ENCODE measurements at places on chromosomes 7 and 10.

GRCh38 chr10:118501637-118502440 lies 93.6 kb downstream of the PRLHR start:
- peak; percentile 36 for DNase-seq

- DNase-seq = no peak
Observed at GRCh38 chr7:14400271-14400670, 410.8 kb upstream of the ETV1 start.

DNA sequence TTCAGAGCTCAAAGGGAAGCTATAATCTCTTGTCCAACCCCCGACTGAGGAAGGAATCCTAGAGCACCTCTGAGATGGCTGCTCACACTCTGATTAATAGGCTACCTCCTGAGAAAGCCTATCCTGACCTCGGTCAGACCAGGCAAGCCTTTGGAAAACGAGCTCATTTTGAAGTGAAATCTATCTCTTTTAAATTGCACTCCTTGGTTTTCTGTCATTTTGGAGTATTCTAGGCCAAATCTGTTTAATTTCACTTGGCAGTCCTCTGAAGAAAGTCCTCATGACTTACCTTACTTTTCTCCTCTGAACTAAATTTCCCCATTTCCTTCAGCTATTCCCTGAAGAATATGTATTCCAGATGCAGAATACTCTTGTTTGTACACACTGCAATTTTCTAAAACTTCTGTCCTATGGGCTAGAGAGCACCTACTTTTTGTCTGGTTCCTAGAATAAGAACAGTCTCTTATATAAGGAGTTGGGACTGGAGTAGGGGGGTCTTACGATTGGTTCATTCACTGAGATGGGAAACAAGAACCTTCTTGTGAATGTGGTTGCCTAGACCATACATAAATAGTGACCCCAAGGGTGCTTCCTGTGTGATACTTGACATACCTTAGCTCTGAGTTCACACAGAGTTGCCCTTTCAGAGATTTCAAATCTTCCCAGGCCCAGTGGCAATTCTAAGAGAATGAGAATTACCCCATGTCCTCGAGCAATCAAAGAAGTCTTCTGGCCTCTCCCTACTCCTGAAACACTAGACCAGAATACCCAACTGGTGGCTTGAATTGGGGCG lies 31.9 kb upstream of the HPS1 start:
- DNase-seq = peak; percentile 79

DNA sequence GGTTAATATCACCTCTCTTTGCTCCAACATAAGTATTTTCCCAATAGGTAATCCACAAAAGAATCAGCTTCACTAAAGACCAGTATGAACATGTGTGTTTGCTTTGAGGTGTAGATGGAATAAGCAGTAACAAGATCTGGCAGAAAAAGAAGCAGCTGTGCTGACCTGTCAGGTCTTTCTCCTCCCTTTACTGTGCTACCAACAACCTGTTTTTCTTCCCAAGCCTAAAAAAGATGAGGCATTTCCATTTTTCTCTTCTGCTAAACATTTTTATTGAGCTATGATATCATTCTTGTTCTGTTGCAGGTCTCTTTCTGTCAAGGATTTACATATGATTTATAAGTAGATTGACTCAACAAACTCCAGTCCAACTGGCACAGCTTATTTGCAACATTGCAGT lies 315.2 kb upstream of the GLI3 start:
- no peak for DNase-seq

DNA sequence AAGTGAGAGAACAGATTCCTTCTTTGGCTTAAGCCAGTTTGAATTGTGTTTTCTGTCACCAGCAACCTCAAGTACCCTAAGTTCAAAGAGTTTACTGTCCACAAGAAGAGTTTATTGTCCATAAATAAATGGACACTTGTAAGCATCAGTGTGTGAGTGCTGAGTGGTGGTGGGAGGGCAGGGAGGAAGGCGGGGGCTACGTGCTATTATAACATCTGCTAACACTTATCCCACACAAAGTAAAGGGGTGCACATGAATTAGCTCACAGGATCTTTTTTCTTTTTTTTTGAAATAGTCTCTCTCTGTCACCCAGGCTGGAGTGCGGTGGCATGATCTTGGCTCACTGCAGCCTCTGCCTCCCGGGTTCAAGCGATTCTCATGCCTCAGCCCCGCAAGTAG lies 87.2 kb downstream of the MICALL2 start:
- DNase-seq = no peak

- no peak for DNase-seq
Observed at GRCh38 chr10:5404208-5405041, at the start of gene TUBAL3. Gene TUBAL3 (minus strand): TSS chr10:5404828. CDS start chr10:5404792, 36 bp downstream.

DNA sequence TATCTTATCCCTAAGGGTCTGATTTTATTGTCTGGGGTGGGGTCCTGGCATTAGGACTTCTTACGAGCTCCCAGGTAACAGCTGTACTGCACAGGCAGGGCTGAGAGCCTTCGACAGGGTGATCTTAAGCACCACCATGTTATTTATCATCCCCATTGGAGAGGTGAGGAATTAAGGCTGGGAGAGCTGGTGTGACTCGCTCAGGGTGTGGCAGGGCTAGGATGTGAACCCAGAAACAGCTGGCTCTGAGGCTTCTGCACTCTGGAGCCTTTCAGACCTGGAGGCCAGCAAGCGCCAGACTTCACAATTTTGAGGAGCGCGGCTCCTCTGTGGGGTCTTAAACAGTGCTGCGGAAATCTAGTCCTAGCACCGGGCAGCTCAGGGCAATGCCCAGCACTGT lies 27.4 kb upstream of the NDST2 start:
- DNase-seq = no peak

DNA sequence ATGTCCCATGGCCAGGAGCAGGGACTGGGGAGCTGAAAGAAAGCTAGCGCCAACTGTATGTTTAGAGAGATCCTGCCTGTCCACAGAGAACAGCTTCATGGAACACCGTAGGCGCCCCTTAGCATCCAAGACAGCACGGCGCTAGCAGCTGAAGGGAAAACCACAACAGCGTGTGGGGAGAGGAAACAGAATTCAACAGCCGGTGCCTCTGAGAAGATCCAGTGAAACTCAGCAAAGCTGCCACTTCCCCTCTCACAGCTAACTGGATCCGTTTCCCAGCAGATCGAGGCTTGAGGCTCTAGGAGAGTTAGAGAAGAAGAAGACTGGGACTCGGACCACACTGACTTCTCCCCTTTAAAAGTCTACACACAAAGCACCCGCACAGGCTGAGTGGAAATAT lies 145.0 kb downstream of the MAD1L1 start:
- DNase-seq = no peak

GRCh38 chr7:18036783-18037182 lies 9.1 kb upstream of the PRPS1L1 start:
- DNase-seq = no peak

DNA sequence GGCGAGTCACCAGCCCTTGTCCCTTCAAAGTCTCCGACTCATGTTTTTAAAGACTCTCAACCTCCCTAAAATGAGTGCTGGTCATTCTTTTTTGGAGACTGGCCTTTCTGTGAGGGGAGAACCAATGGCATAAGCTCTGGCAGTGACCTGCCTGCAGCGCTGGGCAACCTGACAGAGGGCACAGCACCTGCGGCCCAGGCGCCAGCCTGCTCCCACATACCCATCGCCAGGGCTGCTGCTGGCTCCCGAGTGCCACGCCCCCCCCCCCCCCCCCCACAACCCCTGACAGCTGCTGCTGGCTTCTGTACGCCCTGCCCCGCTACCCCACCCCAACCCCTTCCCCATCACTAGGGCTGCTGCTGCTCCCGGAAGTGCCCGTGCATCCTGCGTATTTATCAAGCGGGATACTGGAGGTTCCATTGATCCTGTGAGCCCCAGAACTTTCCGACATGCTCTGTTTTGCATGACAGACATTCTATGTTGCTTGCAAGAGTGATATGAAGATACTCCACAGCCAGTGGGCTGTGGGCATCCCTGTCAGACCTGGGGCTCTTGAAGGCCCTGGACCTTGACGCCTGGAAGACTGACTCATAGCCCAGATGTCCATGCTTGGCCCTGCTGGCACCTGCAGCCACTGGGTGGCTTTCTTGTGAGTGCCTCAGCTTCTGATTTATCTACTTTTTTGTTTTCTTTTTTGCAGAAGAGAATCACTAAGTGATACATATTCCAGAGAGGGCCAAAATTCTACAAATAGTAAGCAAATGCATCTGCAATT lies 243.9 kb downstream of the ZMYND11 start:
- DNase-seq = no peak

- peak; percentile 20 for DNase-seq
Observed at GRCh38 chr10:110619514-110620397, 24.4 kb upstream of the RBM20 start.

- no peak for DNase-seq
Observed at GRCh38 chr10:52642208-52642607, 130.4 kb downstream of the MBL2 start.

DNA sequence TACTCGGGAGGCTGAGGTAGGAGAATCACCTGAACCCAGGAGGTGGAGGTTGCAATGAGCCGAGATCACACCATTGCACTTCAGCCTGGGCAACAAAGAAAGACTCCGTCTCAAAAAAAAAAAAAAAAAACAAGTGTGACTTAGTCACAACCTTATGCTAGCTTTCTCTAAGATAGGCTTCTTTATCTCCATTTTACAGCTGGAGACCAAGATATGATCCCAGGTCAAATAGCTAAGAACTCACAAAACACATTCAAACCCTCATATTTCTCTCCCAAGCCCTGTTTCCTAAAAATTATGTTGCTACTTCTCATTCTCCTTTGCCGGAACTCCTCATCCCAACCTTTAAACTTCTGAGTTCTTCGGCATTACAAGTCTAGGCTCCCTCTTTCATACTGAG lies 13.0 kb upstream of the DHTKD1 start:
- DNase-seq = peak; percentile 22

GRCh38 chr10:120433141-120433540 lies 23.9 kb upstream of the PLPP4 start:
- DNase-seq = no peak
